ENCODE measurements at places on chromosomes 11 and 22.

DNA sequence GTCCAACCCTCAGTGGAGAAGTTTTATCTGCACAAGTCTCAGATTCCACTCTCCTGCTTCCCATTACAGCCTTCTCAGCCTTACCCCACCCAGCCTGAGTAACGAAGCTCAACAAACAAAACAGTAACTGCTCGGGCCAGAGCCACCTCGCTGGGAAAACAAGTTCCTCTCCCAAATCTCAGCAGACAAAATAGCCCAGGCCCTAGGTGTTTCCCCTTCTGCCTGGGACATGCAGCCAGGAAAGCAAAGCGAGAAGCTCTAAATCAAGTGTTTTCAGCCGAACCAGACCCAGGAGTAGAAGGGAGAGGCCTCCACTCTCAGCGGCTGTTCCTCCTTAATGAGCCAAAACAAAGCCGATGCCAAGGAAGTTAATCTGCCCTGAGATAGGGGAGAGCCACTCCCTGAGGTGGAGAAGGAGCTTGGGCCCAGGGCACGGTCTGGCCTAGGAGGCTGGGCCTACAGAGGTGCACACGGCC lies 44.0 kb downstream of the LIF start:
- no peak for DNase-seq

- DNase-seq: no peak
Measured at GRCh38 chr11:64406221-64406946, 47.4 kb downstream of the RPS6KA4 start.

DNA sequence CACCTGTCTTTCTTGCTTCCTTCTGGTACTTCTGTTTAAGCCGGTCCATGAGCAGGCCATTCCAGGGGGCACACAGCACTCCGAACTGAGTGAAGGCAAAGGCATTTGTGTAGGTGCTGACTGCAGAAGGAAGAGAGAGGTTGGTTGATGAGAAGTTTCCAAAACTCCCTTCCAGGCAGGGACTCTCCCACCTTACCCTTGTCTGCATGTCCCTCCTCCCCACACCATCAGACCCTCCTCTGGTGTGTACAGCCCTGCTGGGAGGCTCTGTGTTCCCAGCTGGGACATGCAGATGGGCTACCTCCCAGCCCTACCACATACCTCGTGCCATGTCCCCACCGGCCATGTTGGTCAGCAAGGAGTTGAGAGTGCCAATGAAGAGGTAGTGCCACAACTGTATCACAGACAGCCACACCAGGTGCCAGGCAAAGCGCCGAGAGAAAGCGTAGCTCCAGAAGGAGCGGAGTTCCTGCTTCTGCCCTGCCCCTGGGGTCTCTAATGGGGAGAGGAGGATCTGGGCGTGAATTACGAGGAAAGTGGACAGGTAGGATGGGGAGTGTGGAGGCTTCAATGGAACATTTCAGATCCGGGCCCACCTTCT lies 12.2 kb downstream of the SLC43A3 start:
- no peak for DNase-seq

- no peak for DNase-seq
Measured at GRCh38 chr11:94747601-94748041, 20.5 kb upstream of the AMOTL1 start.

GRCh38 chr22:25362883-25363240 lies 143.4 kb downstream of the CRYBB2 start:
- no peak for DNase-seq

GRCh38 chr11:64577202-64577601 lies 13.8 kb upstream of the SLC22A12 start:
- DNase-seq: no peak

DNA sequence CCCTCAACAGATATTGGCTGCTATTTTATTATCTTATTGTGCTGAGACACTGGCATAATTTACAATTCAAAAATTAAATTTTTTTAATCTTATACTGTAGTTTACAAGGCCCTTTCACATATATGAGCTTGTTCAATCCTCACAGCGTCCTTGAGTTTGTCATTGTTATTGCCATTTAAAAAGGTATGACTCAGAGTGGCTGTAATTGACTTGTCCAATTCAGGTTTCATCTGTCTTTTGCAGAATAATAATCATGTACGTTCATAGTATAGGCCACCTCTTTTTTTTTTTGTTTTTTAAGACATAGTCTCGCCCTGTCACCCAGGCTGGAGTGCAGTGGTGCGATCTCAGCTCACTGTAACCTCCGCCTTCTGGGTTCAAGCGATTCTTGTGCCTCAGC lies 11.5 kb downstream of the PTPRJ start:
- no peak for DNase-seq

- DNase-seq: no peak
Measured at GRCh38 chr11:21561581-21561980, 631.3 kb upstream of the ANO5 start.

DNA sequence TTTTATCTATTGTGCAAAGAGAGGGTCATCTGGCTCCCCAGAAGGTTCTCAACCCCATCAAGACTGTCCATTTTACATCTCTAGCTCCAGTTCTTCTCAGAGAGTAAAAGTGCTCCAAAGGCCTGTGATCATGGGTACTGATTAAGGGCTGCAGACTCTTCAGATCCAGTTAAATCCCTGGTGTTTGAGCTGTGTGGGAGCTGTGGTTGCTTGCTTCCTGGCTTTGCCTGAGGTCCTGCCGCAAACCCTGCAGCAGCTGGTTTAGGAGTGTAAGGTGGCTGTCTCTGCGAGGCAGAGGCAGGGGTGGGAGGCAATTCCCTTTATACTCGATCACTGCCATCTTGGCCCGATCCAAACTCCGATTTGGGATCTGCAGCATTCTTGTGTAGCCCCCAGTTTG lies 1.2 kb downstream of the MRPL17 start:
- no peak for DNase-seq

DNA sequence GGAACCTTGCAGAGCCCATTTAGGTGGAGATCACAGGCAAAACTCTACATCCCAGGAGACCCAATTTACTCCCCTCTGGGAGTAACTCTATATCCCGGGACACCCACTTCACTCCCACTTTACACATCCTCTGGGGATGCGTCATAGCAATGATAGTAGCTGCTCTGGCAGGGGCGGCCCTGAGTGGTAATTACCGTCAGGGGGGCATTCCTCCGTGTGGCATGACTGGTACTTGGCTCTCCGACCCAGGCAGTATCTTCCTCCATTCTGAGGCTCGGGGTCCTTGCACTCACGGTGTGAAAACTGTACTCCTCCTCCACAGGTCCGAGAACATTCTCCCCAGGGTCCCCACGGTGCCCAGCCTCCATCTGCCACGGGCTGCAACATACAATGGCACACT lies 17.2 kb downstream of the ADAMTS8 start:
- no peak for DNase-seq

GRCh38 chr11:48045536-48045935 lies 65.2 kb downstream of the PTPRJ start:
- no peak for DNase-seq

DNA sequence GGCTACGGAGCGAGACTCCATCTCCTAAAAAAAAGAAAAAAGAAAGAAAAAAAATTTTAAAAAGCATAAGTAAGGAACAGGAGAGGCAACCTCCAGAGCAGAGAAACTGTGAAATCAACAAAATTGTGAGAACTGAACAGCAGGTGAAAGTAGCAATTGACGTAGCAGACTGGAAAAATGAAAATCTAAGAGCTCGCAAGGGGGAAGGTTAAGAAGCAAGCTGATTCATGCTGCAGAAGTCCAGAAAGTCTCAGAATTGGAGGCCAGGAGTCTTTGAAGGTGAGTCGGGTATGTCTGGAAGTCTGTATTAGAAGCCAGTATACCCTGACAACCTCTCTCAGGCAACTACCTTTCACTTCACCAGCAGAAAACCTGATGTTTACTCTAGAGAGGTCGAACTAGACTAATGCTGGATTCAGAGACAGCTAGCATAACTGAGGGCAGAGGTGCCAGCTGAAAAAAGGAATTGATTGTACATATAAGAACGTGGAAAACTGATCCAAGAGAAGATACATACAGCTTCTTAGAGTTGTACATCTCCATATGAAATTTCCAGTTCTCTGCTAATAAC lies 161.5 kb downstream of the WNT11 start:
- DNase-seq: no peak

DNA sequence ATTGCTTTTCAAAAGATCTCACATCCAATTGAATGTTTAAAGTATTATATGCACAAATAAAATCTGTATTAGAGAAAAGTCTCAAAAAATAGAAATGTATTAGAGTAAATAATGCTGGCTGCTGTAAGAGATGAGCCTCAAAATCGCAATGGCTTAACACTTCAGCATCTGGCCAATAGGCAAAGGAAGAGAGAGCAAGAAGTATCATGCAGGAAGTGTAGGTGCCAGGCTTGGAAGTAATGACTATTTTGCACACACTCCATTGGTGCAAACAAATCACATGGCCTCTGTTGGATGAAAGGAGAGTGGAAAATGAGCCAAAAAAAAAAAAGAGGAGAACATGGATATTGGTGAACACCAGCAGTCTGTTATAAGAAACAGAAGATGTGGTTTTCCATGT lies 193.0 kb upstream of the E2F8 start:
- no peak for DNase-seq

GRCh38 chr22:35220221-35220620 lies 37.1 kb upstream of the HMGXB4 start:
- DNase-seq: no peak

DNA sequence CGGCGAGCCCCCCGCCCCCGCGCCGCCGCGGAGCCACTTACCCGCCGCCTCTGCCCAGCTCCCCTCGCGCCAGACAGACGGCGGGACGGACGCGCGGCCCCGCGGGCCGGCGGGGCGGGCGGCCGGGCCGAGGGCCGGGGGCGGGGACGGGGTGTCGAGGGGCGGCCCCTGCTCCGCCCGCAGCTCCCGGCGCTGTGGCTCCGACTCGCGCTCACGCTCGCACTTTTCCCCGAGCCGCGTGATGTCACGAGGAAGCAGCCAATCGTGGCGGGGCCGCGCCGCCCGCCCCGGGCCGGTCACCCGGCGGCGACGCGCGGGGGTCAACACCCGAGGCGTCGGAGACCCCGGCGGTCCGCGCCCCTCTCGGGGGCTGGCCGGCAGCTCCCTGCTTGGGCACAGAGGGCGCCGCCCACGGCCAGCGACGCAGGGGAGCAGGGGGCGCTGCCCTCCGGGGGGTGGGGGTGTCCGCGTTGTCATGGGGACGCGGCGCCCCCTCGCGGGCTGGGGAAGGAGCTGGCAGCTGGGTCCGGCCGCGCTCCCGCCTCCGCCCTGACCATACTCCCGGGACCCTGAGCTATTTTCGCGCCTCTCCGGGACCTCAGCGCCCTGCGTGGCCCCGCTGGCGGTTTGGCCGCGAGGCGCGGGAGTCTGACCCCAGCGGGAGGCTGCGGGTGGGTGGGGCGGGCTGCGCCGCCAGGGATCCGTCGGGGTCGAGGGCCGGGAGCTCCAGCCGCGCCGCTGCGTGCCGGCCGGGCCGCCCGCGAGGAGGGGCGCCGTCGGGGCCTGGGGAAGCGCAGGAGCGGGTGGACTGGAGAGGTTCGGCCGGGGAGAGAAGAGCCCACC lies at the start of gene CHRM4:
Gene CHRM4, minus strand, starts transcription at position 199 of the 843 bp plus-strand sequence. CDS start 5,219 bp downstream, outside the sequence.
- no peak for DNase-seq

DNA sequence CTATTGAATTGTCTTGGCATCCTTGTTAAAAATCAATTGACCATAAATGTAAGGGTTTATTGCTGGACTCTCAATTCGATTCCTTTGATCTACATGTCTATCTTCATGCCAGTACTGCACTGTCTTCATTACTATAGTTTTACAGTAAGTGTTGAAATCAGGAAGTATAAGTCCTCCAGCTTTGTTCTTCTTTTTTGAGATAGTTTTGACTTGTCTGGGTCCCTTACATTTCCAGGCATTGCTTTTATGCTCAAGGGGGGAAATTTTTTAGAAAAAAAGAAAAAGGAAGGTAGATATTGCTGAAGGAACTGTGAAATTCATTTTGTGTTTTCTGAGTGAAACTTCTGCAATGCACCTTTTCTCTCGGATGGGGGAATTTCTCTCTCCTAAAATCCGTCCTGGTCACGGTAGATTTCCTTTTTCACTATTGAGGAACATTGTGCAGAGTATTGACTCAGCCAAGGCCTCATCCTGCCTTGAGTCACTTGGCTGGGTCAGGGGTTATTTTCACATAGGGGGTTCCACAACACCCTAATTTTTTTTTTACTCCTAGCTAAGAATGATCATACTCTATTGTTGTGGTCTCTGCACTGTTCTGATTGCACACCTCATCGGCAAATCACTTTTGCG lies 2.8 kb upstream of the ACER3 start:
- DNase-seq: no peak

GRCh38 chr22:27474112-27474571 lies 327.4 kb downstream of the MN1 start:
- no peak for DNase-seq

DNA sequence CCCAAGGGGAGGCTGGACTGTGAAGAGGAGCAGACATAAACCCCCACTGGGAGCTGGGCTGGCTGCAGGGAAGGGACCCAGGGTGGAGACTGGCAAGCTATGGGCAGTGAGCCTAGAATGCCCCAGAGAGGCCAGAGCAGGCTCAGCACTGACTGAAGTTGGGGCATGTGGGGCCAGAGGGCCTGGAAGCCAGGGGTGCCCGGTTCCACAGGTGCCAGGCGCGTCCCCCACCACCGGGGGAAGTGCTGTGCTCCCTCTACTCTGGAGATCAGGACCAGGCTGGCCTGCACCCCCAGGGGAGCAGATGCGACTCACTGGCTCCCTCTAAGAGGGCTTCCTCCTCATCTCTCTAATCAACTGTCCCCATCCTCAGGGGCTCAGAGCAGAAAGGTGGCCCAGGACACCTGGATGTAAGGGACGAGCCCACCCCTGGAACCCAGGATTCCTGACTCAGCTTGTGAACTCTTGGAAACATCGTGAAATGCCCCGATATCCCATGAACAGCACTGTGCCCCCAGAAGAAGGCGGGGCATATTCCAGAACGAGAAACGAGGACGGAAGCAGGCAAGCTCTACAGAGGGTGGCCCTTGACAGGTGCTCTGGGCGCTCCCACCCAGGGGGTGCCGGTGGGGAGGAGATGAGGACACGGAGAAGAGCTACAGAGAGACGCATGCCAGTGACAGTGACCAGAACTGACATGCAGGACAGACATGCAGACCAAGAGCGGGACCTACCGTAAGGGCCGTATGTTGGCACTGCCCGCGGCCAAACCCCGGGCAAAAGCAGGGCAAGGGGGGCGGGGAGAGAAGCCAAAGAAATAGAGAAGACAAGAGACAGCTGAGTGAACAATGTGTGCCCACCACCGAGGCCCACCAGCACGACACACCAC lies 20.4 kb downstream of the MAFF start:
- no peak for DNase-seq

DNA sequence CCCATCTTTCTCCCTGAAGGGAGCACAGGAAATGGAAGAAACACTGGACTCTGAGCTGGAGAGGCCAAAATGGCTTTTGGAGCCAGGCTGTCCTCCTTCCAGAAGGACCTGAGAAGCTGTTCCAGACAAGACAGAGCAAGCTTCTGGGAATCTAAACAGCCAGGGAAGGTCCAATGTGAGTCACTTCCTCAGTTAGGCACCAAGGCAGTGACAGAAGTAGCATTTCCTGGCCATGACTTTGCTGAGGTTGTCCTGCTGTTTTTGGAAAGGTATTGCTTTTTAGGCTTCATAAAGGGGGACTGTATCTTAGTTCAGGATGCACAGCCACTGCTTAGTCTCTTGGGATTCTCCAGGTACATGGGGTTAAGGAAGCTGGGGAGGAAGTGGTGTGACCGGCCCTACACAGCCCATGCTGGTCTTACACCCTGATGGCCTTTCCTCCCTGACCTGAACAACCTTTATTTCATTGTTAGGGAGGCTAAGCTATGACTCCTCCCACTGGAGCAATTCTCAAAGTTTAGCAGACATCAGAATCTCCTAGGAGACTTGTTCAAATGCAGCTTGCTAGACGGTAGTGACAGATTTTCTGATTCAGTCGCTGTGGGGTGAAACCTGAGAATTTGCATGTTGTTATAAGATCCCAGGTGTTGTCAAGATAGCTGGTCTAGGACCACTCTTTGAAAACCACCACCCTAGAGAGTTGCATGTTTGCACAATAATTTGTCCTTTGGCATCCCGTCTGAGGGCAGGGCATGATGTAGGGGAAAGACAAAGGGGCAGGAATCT lies 6.8 kb upstream of the INSC start:
- no peak for DNase-seq
